Mesenteric fat pad (tissue), 1 donor: ENCODE measurements at places on chromosomes 16 and 17. TPM values are rescaled to one million over a fixed set of nuclear protein-coding genes. Genes with fewer than 3 reads are reported as not detected.

DNA sequence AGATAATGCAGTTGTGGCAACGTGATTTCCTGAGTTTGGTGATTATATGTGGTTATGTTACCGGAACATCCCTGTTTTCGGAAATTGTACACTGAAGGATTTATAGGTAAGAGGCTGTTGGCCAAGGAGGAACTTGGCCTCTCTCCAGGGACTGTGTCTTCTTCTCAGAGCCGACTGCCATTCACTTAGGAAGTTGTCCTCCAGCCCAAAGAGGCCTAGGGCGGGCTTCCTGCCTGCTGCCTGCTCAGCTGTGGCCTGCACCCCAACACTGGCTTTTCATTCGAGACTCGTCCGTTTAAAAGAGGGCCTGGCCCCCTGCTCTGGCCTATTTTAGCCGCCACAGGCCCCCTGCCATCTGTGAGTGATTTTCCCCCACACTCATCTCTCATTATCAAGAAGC is 64.3 kb downstream of the ZDHHC7 start:
- DNase-seq: no peak

The FBXW10 gene
- 0.51 TPM for total RNA-seq

DNA sequence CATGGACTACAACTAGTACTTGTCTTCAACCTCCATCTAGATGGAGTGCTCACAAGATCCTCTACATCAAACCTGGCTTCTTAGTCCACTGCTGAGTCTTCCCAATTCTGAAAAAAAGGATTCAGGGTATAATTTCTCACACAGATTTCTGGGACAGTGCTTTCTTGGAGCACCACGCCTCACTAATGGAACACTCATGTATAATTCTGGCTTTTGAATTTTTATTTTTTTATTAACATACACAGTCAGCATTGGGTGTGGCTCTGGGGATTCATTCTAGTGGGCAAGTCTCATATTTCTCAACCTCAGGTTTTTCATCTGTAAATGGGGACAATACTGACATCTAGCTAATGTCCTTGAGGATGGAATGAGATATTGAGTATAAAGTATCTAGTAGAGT is 696.0 kb downstream of the WWOX start:
- no peak for DNase-seq

DNA sequence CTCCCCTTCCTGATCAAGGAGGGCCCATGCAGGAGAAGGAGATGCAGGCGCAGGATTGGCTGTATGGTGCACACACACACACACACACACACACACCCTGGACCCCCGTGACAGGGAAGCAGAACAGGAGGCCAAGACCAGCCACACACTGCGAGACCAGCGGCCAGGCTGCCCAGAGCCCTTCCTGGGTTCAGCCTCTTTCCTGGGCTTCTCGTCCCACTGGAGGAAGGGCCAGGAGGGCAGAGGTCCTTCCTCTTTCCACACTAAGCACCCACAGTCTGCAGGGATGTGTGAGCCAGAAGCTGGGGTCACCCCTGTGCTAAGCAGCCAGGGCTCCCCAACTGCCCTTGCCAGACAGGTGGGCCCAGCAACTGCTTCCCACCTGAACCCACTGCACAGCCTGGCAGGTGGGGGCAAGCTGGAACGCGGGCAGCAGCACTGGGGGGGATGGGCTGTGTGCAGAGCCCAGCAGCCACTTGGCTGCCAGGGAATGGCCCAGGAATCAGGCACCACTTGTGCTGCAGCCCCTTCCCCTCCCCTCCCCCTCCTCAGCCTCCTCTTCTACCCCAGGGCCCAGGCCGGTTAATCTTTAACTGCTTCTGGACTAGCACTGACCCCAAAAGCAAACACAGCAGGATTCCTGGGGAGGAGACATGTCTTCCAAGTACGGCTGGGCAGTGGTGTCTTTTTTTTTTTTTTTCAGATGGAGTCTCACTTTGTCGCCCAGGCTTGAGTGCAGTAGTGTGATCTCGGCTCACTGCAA is 44.6 kb upstream of the SLC38A10 start:
- DNase-seq: no peak

The CCL2 gene
- total RNA-seq: 276 TPM

DNA sequence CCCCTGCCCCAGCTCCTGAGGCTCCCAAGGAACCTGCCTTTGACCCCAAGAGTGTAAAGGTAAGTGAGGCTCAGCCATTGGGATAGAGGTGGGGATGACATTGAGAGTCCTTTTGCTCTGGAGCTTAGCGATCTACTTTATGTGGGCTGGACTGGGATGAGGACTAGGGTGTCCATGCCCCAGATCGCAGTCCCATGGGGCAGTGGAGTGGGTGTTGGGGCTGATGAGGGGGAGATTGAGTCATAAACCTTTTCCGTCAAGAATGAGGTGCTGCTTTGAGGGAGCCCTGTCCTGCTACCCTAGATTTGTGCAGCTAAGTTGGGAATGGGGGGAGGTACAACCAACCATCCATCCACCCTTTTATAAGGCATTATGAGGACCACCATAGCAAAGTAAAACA is 351 bp downstream of the MYL4 start:
- DNase-seq: no peak

DNA sequence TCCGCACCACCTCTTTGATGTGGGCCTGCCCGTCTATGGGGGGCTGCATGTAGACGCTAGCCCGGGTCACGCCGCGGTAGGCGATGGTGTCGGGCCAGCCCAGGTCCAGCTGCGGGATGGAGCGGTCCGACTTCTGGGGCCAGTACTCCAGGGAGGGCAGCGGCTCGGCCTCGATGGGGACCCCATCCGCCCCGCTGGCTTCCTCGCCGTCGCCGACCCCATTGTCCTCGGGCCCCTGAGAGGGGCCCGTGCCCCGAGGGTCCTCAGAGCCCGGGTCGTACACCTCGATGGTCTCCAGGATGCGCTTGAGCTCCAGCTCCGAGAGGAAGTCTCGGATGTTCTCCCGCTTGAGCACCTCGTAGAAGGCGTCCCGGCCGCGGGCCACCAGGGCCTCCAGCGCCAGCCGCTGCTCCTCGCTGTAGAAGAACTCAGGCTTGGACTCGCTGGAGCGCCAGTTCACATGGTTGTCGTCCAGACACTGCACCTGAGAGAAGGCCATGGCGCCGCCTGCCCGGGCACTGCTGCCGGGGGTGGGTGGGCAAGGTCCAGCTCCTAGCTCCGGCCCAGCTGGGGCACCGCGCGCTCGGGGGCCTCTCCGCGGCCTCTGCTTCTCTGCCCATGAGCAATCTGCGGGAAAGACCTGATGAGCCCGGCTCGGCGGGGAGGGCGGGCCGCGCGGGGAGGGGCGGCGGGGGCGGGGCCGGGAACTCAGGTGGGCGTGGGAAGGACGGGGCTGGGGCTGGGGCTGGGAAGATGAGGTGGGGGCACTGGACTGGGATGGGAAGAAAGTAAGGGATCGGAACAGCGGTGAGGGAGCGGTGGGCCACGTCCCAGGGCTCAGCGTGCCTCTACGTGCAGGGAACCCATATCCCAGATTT is 782 bp downstream of the FAM83G start:
- DNase-seq: no peak

GRCh38 chr16:30875871-30876801 is 17.7 kb downstream of the BCL7C start:
- no peak for DNase-seq
